ENCODE measurements at places on chromosomes 6 and 20.

GRCh38 chr20:58688840-58689239 lies 3.8 kb upstream of the NPEPL1 start:
- DNase-seq, result no peak

DNA sequence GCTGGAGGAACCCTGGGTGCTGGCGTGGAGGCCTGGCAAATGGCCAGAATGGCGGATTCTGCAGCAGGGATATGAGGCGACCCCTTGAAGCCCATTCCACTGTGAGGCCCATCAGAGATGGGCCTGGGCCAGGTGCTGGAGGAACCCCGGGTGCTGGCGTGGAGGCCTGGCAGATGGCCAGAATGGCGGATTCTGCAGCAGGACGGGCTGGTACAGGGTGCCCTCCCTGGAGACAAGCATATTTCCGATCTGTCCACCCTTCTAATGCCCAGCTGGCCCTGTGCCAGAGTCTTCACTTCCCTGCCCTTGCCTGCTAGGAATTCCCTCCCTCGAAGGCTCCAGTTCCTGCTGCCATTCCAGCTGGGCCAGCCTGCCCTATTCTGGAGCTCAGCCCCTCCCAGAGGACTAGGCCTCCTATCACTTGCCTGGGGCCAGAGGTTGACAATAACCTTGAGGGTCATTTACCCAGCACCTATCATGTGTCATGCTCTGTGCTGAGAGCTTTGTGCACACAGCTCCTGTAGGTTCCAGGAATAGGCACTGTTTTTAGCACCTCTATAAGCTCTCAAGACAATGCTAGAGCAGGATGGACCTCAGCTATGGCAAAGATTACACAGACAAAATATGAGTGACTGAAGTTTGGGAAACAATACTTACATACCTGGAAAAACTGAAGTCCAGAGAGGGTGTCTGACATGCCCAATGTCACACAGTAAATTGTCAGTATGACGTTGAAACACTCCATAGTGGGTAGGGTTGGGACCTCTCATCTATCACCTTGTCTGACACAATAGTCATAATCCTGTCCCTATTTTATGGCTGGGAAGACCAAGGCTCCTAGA lies 21.4 kb downstream of the SUN5 start:
- DNase-seq, result no peak

GRCh38 chr6:21997119-21998037 lies 299.5 kb downstream of the PRL start:
- no peak for DNase-seq

DNA sequence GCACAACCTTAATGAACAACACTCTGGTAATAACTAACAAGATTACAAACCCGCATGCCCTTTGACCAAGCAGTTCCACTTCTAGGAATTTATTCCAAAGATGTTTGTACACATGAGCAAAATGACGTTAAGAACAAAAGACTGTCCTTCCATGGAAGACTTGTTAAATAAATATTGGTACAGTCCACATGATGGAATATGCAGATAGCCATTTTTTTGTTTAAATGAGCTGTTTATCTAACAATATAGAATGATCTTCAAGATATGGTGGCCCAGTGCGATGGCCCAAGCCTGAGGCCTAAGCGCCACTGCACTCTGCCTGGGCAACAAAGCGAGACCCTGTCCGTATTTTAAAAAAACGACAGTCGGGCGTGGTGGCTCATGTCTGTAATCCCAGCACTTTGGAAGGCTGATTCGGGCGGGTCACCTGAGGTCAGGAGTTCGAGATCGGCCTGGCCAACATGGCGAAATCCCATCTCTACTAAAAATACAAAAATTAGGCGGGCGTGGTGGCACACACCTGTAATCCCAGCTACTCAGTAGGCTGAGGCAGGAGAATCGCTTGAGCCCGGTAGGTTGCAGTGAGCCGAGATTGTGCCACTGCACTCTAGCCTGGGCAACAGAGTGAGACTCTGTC lies 7.4 kb upstream of the AHCY start:
- DNase-seq, result no peak

DNA sequence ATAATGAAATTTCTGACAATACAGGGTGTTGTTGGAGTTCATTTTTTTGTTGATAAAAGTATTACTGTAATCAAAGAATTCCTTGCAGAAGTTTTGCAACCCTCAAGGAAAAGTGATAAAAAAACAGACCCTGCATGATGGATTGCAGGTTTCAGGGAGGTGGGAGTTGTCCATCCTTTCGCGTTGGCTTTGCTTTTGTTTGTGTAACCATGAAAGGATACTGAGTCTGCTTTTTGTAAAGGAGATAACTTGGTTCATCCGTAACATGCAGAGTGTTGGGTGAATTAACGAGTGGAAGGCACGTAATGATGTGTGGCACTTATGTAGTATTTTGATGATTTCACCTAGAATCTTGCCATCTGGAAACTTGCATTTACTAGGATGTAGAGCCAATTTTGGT lies 23.6 kb downstream of the FOXO3 start:
- DNase-seq, result no peak

- no peak for DNase-seq
These were observed 459.8 kb upstream of the RUNX2 start for GRCh38 chr6:44868335-44868668.

- DNase-seq, result no peak
These were observed 45.3 kb downstream of the ELOVL4 start for GRCh38 chr6:79902046-79902445.

DNA sequence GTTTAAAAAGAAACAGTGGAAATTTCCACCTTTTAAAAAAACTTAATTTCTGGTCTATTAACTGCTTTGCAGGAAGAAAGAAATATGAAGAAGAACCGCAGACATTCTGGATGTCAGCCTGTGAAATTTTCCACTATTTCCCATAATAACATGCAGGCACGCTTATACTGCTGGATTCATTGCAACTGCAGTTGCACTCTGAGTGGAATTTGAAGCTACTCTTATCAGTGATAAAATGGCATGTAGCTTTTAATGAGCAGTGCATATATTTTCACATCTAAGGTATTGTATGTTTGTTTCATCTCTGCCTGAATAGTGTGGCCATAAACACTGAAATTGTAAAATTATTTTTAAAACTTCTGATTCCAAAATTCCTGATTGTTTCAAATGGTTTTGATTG lies 28.2 kb downstream of the NCOA3 start:
- no peak for DNase-seq

All from T-helper 17 cell (primary cell).